Iris pigment epithelial cell (primary cell): ENCODE measurements at places on chromosomes 1 and 21.
A peak's percentile ranks its signal among the peaks of the same experiment; 100 is the strongest.

DNA sequence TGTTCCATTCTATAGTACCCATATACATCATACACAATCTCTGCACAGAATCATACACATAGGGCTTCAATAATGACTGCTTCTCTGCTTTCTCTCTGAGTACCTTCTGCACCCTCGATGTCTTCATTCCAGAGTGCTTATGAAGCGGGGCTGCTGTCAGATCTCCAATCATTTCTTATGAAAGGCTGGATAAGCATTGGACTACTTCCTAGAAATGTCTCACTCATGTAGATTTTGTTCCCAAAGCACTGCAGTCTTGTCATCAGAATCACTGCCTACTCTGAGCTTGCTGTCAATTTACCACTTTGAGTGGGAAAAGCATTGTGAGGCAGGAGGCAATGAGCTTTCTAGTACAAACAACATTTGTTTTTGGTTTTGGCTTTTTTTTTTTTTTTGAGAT lies 179.0 kb downstream of the SLC35F3 start:
- DNase-seq = peak; percentile 2

GRCh38 chr1:236018885-236019453 lies 45.9 kb downstream of the NID1 start:
- DNase-seq = peak; percentile 76

- DNase-seq = no peak
These were observed 50.3 kb upstream of the TARBP1 start for GRCh38 chr1:234529095-234529949.

GRCh38 chr1:241542199-241542907 lies 10.2 kb downstream of the KMO start:
- DNase-seq = no peak

GRCh38 chr21:16388911-16389560 lies 659.3 kb downstream of the USP25 start:
- DNase-seq = no peak

GRCh38 chr1:61013946-61014667 lies 68.3 kb upstream of the NFIA start:
- DNase-seq = no peak

DNA sequence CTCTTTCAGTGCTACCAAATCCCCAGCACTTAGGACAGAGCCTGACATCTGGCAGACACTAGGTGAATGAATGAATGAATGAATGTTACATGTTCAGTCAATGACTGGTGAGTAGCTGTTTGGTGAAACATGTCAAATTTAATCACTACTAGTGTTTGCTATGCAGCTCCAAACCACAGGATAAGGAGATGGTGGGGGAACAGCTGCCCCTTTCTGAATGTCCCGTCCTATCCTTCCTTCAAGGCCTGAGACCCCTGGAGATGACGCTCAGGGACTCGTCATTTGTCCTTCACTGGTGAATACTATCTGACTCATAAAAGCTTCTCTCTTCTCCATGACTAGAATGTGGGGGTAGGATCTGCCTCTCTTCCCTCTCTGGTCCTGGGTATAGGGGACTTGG lies 175.4 kb downstream of the HIVEP3 start:
- peak; percentile 40 for DNase-seq

DNA sequence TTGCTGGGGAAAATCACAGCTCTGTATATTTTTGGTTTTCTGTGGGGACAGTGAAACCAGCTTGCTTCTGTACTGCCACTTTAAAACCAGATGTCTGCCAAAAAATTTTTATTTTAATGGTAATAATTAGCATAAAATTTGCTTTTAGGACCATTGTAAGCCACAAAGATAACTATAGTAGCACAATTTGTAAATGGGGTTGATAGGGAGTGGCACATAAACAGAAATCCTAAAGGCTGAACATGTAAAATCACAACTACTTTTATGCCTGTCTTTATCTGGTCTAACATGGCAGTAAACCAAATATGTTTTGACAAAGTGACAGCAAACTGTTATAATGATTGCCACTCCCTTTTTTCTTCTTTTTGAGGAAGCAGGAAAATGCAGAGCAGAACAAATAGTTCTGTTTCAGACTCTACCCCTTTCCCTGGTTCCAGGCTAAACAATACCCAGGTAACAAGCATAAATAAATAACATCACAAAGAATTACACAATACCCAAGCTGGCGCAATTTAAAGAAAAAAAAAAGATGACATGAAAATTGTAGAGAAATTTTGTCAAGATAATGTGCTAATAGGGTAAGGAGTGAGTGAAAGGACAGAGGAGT lies 24.0 kb upstream of the CCDC181 start:
- DNase-seq = no peak
